ENCODE measurements at places on chromosomes 7 and 10. TPM values are rescaled to one million over a fixed set of nuclear protein-coding genes. Genes with fewer than 3 reads are reported as not detected.

The ZNF488 gene
- not detected for total RNA-seq

The GHRHR gene
- not detected for total RNA-seq

The SHH gene
- total RNA-seq: not detected

The CYTH3 gene
- 1.5 TPM for total RNA-seq

The CYP26C1 gene
- total RNA-seq: not detected

The FRAT1 gene
- total RNA-seq: 8.6 TPM

The JAKMIP3 gene
- 0.31 TPM for total RNA-seq

The CUBN gene
- 2.2 TPM for total RNA-seq

The BAG3 gene
- 23.5 TPM for total RNA-seq

The LRRD1 gene
- not detected for total RNA-seq

The SORCS3 gene
- 0.05 TPM for total RNA-seq

The UTF1 gene
- not detected for total RNA-seq

The EPHB6 gene
- 23.6 TPM for total RNA-seq

The SLC26A3 gene
- total RNA-seq: not detected

The GPR15LG gene
- total RNA-seq: not detected

The GPR85 gene
- not detected for total RNA-seq

The POP7 gene
- 31.9 TPM for total RNA-seq

The PON3 gene
- not detected for total RNA-seq

The NUTM2E gene
- 0.20 TPM for total RNA-seq

The VIPR2 gene
- total RNA-seq: 0.24 TPM

The POR gene
- total RNA-seq: 44.6 TPM

The MCM10 gene
- total RNA-seq: 35.8 TPM

The TWIST1 gene
- 0.20 TPM for total RNA-seq
